ENCODE measurements at places on chromosomes 3 and 15.

DNA sequence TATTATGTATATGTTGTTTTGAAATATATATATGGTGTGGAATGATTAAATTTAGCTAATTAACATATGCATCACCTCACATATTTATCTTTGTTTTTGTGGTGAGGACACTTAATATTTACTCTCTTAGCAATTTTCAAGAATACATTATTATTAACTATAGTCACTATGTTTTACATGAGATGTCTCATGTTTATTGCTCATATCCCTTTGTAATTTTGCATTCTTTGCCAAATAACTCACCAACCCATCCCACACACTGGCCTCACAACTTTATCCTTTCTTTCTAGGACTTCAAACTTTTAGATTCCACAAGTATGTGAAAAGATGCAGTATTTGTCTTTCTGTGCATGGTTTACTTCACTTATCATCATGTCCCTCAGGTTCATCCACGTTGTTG, 950.2 kb upstream of the CADM2 start:
- no peak for DNase-seq

DNA sequence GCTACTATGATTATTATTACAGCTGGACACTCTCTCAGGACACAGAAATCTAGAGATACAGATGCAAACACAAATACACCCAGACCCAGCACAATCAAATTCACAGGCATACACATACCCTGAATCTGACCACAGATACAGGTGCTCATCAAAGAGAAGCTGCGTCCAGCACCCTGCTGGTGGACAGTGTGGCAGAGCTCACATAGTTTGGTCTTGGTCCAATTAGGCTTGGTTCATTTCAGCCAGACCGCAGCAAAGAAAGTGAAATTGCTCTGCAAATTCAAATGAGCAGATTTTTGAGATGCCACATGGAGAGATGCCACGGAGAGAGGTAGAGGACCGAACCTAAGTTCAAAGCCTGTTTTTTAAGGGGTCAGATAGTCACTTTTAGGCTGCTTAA, 55.6 kb downstream of the ANAPC13 start:
- no peak for DNase-seq

DNA sequence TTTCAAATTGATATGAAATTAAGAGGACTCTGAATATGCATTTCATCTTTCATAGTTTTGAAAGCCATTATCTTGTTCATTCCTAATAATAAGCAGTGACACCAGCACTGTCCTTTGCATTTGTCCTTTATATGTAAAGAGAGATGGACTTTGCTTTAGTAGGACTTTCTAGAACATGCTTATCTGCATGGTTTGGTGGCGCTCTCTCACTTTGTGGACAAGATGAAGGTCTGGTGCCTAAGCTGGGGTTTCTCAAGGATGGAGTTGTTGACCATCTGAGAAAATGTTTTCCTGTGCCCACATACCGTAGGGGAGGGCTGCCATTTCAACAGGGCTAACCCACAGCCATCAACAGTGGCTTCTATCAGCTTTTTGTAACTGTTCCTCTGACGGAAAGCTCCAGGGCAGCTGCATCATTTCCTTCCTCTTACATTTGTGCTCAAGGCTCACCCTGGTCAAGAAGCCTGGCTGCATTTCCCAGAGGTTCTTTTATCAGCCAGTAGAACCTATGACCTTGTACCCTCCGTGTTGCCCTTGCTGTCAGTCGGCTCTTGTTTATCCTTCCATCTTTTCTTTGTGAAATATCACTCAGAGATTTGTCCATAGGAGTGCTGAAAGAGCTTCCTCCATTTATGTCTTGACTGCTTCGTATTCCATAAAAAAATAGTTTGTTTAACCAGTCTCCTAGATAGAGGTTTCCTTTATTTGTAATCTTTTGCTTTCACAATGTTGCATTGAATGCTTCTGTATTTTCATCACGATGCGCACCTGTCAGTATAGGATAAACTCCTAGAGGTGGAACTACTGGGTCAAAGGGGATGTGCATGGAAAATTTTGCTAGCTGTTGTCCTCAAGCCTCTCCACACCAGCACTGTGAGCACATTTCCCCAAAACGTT, 44.6 kb downstream of the ABHD2 start:
- DNase-seq = no peak

DNA sequence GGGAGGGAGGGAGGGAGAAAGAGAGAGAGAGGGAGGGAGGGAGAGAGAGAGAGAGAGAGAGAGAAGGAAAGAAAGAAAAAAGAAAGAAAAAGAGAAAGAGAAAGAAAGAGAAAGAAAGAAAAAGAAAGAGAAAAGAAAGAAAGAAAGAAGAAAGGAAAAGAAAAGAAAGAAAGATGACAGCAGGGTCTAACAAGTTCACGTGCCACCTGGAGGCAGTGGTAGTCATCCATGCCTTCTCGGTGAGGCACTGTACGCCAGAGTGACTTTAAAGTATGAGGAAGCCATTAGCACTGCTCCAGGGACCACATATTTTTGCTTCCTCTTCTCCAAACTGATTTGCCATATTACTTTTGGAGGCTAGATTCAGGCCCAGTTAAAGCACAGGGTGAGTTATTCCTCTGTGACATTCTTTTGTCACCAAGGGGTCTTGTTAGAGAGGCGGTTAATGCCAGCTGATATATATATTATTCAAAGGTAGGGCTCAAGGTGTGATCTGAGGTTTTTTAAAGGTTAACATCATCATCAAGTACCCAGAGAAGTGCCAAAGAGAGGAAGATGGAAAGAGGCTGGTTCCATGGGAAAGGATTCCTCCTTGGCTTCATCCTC, at the start of gene HTR3D:
TSS of gene HTR3D (plus strand) at position 556 of the 606 bp plus-strand sequence. CDS start at position 556, 0 bp downstream.
- peak; percentile 10 for DNase-seq

- no peak for DNase-seq
Observed at GRCh38 chr3:153192327-153192726, 30.3 kb downstream of the RAP2B start.

- no peak for DNase-seq
Observed at GRCh38 chr15:92962914-92963313, 62.8 kb downstream of the CHD2 start.

GRCh38 chr15:74955796-74956647, 550 bp downstream of the RPP25 start:
- DNase-seq = peak; percentile 77

DNA sequence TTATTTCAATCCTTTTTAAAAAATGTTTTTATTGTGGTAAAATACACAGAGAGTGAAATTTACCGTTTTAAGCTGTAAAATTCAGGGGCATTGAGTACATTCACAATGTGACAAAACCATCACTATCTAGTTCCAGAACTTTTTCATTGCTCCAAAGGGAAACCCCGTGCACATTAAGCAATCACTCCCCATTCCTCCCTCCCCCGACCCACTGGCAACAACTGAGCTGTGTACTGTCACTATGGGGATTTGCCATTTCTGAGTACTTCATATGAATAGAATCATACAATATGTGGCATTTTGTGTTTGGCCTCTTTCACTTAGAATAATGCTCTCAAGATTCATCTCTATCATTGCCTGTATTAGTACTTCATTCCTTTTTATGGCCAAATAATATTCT, 45.5 kb upstream of the BOC start:
- DNase-seq = no peak

DNA sequence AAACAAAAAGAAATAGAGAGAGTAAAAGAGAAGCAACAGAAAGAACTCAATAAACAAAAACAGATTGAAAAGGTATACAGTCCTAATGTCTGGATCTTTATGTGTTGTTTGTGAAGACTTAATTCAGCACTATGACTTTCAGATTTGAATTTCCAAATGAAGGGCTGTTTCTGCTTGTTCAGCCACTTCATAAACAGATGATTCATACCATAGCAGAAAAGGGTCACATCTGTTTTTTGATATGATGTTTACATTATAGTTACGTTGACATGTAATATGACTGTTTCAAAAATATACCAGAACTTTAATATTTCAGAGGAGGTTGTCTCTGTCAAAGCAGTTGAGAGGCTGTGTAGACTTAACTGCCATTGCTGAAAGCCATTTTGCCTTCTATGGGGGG, 24.1 kb downstream of the ASB14 start:
- no peak for DNase-seq

DNA sequence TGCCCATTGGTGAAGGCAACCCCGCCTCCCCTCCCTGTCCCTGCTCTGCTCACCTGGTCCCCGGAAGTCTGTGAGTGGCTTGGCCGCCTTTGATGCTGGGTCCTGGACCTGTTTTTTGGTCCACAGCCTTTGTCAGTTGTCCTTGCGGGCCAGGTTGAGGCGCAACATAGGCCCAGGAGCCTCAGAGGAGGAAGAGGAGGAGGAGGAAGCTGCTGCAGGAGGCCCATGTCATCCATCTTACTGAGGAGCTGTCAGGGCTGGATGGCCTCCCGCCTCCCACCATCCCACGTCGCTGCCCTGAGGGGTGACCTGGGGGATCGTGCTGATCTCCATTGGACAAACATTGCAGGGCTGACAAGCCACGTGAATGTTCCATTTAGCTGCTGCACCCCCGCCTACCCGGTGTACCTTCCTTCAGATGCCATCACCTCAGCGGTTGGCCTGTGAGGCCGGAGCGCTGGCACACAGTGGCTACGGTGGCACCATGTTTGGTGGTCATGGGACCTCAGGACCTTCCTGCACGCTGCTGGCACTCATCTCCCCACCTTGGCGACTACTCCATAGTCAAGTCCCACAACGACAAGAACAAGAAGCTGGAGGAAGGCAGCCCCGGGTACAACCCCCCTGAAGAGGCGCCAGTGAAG, 106.3 kb downstream of the SMAD6 start:
- no peak for DNase-seq

DNA sequence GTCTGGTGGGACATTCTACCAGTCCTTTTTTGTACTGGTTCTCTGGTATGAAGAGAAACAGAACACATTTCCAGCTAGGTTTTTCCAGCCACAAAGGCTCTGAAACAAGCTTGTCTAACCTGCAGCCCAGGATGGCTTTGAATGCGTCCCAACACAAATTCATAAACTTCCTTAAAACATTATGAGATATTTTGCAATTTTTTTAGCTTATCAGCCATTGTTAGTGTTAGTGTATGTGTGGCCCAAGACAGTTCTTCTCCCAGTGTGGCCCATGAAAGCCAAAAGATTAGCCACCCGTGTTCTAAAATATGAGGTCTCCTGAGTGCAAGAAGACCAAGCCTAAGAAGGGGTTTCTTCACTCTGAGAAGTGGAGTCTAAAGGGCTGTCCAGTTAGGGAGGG, 18.4 kb upstream of the TIMP4 start:
- no peak for DNase-seq

- DNase-seq = no peak
Observed at GRCh38 chr15:80015156-80015555, 44.2 kb upstream of the BCL2A1 start.

DNA sequence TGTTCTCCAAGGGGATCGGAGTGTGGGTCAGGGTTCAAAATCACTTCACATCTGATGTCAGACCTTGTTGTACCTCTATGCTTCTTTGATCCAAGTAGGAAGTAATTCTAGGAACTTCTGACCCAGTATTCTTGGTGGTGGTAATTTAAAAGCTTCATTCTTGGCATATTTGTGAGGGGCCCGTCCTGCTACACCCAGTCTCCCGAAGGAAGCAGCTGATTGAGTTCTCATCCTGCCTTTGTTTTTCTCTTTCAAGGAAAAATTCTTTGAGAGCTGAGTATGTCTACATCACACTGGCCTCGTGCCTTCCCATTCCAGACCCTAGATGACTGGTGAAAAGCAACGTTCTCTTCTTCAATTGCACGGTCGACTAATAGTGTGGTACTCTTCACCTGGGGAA, 234.4 kb upstream of the TPRG1 start:
- peak; percentile 62 for DNase-seq

DNA sequence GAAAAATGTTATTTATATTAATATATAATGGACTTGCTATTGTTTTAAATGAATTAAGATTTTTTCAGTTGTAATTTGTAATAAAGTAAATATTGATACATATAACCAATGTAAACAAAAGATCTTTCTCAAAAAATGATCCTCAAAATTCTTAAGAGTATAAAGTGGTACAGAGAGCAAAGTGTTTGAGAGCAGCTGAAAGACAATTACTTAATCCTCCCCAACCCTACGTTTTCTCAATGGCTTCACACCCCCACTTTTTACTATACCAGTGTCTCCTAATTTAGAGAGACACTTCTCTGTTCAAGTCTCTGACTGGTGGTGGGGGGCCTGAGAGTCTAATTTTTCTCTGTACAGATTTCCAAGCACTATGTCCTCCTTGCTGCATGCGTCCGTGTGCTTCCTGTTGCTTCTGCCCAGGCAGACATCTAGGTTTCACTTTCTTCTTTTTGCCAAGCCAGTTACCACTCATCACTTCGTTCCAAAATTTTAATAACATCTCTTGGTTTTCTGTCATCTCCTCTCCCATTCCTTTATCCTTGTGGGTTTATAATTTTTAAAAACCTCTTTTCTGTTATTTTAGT, 276.3 kb upstream of the DNAJC19 start:
- no peak for DNase-seq

GRCh38 chr3:151437906-151438305, 23.0 kb downstream of the IGSF10 start:
- DNase-seq = no peak

GRCh38 chr15:35690698-35691116, 144.7 kb upstream of the DPH6 start:
- no peak for DNase-seq

DNA sequence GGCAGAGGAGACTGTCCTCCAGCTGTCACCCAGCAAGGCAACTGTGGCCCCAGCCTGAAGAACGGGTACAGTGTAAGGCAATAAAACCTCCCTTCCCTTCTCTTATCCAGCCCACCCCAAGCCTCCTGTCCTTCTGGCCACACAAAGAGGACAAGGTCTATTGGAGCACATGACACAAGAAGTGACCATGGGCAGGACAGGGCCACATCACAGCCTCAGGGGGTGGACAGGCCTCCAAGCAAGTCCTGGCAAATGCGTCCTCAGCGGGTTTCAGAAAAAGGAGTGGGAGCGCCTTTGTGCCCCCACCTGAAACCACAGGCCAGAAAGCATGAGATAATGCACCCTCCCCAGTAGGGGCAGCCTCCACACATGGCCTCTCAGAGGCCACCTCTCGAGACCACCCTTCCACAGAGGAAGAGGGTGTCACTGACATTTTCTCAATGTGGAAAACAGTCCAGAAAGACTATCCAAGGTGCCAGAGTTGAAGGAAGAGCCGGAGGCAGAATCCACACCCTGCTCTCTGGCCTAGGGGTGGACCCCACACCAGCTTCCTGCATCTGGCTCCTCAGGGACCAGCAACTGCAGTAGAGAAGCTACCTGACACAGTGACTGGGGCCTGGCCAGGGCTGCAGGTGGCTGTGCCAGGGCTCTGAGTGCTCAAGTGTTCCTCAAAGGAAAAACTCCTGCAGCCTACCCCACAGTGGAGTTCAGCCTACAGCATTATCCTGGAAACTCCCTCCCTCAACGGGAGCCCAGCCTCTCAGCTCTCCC, 43.9 kb downstream of the CCDC12 start:
- no peak for DNase-seq

DNA sequence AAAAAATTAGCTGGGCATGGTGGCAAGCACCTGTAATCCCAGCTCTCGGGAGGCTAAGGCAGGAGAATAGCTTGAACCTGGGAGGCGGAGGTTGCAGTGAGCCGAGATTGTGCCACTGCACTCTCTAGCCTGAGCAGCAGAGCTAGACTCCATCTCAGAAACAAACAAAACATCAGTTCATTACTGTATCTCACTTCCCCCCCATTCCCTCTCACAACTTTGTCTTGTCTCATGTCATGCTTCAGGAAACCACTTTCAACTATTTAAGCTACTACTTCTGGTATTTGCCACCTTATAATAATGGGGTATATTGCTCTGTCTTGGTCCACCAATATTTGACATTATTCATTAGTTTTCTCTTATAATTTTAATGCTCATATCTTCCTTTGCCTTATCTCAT, 26.2 kb downstream of the PIK3CA start:
- DNase-seq = no peak

GRCh38 chr15:67794832-67795574, 30.3 kb upstream of the SKOR1 start:
- DNase-seq = no peak

- no peak for DNase-seq
Observed at GRCh38 chr3:76651784-76652183, 388.1 kb upstream of the ROBO2 start.

- no peak for DNase-seq
Observed at GRCh38 chr15:90887037-90887481, 2.8 kb downstream of the FES start.
